ENCODE measurements at places on chromosomes 6 and 20. TPM values are rescaled to one million over a fixed set of nuclear protein-coding genes. Genes with fewer than 3 reads are reported as not detected.

DNA sequence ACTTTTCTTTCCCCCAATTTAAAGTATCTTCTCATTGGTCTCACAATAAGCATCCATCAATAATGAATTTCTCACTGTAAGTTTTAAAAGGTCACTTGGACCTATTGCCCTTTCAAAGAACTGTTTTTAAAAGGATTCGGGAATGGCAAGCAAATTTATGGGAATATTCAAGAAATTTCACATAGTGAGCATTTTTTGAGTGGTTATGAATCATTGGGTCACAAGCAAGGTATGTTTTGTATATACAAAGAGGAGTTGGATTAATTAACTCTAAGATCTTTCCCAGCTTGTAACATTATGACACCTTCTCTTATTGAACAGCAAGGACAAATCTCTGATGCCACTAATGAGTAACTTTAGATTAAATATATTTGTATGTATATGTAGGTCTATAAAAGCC is 165.0 kb downstream of the MOXD1 start:
- DNase-seq: no peak

FGD2 gene
- not detected for total RNA-seq

- no peak for DNase-seq
These were observed 27.7 kb upstream of the SLC22A1 start for GRCh38 chr6:160093946-160094345.

GRCh38 chr6:113690281-113691259 is 166.6 kb upstream of the MARCKS start:
- peak; percentile 76 for DNase-seq

DNA sequence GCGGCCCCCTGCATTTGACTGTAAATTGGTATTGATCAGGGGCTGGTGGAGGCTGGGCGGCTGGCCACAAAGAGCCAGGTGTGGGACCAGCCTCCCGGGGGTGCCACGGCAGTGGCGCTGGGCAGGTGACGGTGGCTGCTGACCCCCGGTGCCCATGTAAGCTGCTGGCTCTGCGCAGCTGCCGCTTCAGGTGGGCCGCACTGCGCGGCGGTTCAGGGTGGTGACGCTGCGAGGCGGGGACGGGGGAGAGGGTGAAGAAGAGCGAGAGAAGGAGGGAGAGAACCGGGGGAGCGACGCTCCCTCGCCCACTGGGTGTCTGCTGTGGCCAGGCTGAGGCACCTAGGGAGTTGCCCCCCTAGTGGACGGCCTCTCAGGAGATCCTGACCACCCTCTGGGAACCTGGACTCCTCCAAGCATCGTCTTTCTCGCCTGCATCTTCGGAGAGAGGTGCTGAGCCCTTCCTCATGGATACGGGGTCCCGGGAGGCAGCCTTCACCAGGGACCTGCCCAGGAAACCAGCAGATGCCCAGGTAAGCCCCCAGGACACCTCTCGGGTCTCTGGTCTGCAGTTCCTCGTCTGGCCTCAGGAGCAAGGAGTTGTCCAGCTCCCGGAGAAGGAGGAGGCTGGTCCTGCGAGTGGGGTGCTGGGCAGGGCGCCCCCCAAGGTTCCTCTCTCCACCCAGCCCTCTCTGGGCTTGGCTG is 77.5 kb upstream of the GATA5 start:
- DNase-seq: no peak

DNA sequence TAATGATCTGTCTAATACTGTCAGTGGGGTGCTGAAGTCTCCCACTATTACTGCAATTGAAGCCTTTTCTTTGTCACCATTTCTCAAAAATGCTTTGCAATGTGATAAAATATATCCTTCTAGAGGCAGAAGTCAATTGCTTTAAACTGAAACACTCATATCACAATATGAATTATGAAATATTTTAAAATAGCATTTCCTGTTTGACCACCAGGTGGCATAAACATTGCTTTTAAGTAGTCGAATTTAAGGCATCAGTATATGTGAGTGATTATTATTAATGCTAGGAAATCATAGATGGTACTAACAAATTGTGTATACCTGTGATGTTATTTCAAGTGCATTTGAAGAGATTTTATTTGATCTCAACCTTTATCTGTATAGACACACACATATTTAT is 87.5 kb downstream of the MEI4 start:
- no peak for DNase-seq

- DNase-seq: no peak
These were observed 259.3 kb upstream of the SUPT3H start for GRCh38 chr6:45637056-45637455.

All from H4 (cell line).